Smooth muscle cell of bladder (primary cell): ENCODE measurements at places on chromosomes 2 and 18. TPM values are rescaled to one million over a fixed set of nuclear protein-coding genes. Genes with fewer than 3 reads are reported as not detected.

Gene DTNB
- total RNA-seq, result 2.5 and 3.4 TPM in 2 replicates

Gene CHRNG
- not detected in 2 replicates for total RNA-seq

Gene POTEI
- total RNA-seq, result under 0.01 TPM in 1 of 2 replicates, not detected in the other

Gene CKAP2L
- 0.74 and 0.85 TPM in 2 replicates for total RNA-seq

Gene GKN2
- total RNA-seq, result not detected in 2 replicates

Gene CYP27A1
- total RNA-seq, result 17.1 and 19.9 TPM in 2 replicates

Gene FOXI3
- total RNA-seq, result not detected in 2 replicates

Gene UGT1A4
- total RNA-seq, result not detected in 2 replicates
